ENCODE measurements at places on chromosomes 6 and 20. TPM values are rescaled to one million over a fixed set of nuclear protein-coding genes. Genes with fewer than 3 reads are reported as not detected.

Gene GDAP1L1
- not detected for total RNA-seq

GRCh38 chr6:16158943-16159557, 30.2 kb downstream of the MYLIP start:
- H3K27me3 ChIP-seq = no peaks in the 10 kb centered on the region
- DNase-seq = no peak
- no peak overlapping the region for H3K4me3 ChIP-seq
- H3K27ac ChIP-seq = no peak overlapping the region

Gene OR2H2
- total RNA-seq = not detected

Gene KIF25
- not detected for total RNA-seq

DNA sequence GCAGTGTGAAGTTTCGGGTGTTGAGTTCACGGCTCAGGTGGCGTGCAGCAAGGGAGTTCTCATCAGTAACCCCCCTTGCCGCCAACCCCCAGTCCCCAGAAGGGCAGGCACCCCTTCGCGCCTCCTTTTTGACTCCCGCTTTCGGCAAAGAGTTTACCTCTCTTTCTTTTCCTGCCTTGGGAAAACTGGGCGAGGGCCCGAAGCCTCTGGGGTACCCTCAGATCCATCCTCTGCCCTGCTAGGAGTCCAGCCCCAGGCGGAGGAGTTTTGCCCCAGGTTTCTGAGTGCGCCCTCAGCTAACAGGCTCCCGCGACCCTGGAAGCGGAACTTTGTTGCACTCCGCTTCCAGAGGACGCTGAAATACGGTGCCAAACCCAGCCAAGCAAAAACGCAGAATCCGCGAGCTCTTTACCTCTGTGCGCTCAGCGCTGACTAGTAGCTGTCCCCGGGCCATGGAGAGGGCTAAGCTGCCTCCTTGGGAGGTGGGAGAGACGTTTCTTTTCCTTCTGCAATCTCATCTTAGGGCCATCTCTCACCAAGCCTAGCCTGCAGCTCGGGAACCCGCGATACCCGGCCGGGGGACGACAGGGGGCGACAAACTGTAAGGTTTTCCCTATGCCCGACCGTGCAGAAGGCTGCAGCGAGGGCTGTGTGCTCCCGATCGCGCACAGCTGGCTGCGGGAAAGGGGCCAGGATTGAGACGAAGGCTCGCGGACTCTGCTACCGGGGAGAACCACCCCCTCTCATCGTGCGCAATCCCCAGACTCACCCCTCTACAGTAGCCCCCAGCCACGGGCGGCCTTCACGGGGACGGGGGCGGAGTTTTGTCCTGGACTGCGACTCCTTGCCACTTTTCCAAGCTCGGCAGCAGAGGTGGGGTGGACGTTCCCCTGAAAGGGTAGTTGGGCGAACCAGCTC, 2.7 kb upstream of the PAX1 start:
- H3K36me3 ChIP-seq = no peaks in the 10 kb centered on the region
- H3K27me3 ChIP-seq = no peaks in the 10 kb centered on the region
- H3K4me1 ChIP-seq = no peaks in the 10 kb centered on the region
- peak overlapping the region; percentile 44 for H3K4me3 ChIP-seq

Gene CCM2L
- total RNA-seq = 6.4 TPM

- H3K27me3 ChIP-seq = no peaks in the 10 kb centered on the region
- no peaks in the 10 kb centered on the region for H3K4me1 ChIP-seq
- H3K27ac ChIP-seq = no peak overlapping the region
- no peaks in the 10 kb centered on the region for H3K36me3 ChIP-seq
Observed at GRCh38 chr20:20547221-20547875, 165.1 kb downstream of the RALGAPA2 start.

- no peaks in the 10 kb centered on the region for H3K27me3 ChIP-seq
- H3K36me3 ChIP-seq = no peaks in the 10 kb centered on the region
- no peak overlapping the region for H3K27ac ChIP-seq
- H3K4me3 ChIP-seq = no peak overlapping the region
- DNase-seq = no peak
- no peaks in the 10 kb centered on the region for H3K4me1 ChIP-seq
Observed at GRCh38 chr20:6942266-6942665, 174.8 kb downstream of the BMP2 start.

- H3K27ac ChIP-seq = no peak overlapping the region
- no peaks in the 10 kb centered on the region for H3K27me3 ChIP-seq
- no peak for DNase-seq
- H3K4me1 ChIP-seq = no peaks in the 10 kb centered on the region
- no peak overlapping the region for H3K4me3 ChIP-seq
- no peaks in the 10 kb centered on the region for H3K36me3 ChIP-seq
Observed at GRCh38 chr6:161351858-161352257, 78.0 kb upstream of the AGPAT4 start.

Gene EDN1
- 11.8 TPM for total RNA-seq

Gene SGK2
- total RNA-seq = 11.6 TPM

GRCh38 chr6:44046516-44047178, 80.6 kb downstream of the MRPL14 start:
- H3K27me3 ChIP-seq = no peaks in the 10 kb centered on the region
- H3K27ac ChIP-seq = no peak overlapping the region
- peaks cover 11% of the 10 kb centered on the region for H3K4me1 ChIP-seq
- no peak for DNase-seq

DNA sequence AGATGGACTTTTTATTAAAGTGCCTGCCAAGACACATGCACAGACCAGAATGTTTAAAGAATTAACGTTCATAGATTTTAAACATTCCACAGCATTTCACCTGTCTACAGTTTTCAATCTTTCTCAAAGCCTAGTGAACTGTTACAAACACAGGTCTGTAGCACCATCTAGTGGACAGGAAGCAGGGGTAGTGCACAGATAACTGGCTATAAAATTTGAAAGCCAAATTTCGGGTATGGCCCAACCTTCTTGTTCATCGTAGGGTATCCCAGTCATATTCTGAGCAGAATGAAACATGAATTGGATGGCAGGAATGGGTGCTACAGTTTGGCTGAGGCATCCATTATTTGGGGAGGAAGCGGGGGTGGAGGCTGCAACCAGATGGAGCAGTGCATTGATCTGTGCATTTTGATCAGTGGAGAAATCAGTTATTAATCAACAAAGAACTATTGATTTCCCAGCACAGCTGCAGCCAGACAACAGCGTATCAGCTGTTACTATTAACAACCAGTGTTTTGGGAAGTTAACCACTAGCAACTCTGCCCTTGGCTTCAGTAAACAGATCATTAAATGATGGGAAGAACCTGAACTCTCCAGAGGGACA, 56.1 kb upstream of the B3GAT2 start:
- no peaks in the 10 kb centered on the region for H3K27me3 ChIP-seq
- no peak overlapping the region for H3K4me3 ChIP-seq
- H3K27ac ChIP-seq = no peak overlapping the region
- DNase-seq = no peak
- H3K4me1 ChIP-seq = no peaks in the 10 kb centered on the region

Gene IGF2R
- total RNA-seq = 88.4 TPM

DNA sequence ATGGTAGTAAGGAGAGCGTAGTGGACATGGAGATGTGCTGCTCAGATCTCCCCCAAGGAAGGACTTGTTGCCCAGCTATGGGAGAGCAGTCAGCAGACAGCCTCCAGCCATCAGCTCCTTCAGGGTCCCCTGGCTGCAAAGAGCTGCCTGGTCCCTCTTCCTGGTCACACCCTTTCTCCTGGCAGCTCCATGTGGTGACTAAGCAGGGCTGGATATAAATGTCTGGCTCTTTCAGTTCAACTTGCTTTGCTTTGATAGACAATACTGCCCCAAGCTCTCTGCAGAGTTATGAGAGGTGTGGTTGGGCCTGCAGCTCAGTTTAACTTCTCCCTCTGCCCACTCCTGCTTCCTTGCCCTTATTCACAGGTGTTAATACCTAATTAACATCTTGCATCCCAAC, 64.1 kb upstream of the DDR1 start:
- peak; percentile 29 for DNase-seq
- H3K4me1 ChIP-seq = peaks cover 16% of the 10 kb centered on the region
- no peaks in the 10 kb centered on the region for H3K36me3 ChIP-seq

DNA sequence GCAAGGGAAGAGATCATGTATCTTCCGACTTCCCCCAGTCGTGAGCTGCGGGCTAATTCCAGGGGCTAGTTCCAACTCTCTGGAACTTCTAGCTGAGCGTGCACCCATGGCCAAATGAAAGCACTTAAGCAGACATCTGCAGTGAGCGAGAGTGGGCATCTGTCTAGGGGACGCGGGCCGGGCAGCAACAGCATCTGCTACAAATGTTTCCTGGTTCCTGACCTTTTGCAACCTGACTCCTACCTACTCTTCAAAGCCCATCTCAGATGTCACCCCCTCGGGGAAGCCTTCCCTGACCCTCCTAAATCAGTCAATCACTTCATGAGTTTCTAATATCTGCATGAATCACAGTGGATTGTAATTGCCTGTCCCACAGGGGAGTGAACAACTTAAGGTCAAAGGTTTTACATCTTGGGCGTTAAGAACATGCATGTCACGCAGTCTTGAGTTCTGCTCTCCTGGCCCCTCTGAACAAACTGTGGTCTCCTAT, 141.9 kb downstream of the CEBPB start:
- DNase-seq = no peak
- no peaks in the 10 kb centered on the region for H3K36me3 ChIP-seq
- no peak overlapping the region for H3K27ac ChIP-seq
- H3K27me3 ChIP-seq = no peaks in the 10 kb centered on the region
- H3K4me1 ChIP-seq = no peaks in the 10 kb centered on the region

Gene NCOA7
- total RNA-seq = 29.6 TPM

DNA sequence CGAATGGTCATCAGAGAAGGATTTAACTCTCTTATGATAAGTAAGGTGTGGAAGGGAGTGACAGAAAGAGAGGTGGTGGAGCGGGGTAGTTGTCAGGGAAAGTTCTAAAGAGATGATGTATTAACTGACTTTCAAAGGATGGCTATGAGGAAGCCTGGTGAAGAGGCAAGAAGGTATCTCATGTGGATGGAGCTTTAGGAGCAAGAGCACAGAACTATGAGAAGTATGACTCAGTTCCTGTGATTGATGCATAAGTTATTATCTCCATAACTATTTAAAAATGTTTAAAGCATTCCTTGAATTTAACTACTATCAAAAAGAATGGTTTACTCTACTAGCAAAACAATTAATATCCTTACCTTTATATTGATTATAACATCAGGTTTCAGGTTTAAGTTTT, 28.8 kb downstream of the AK9 start:
- H3K27me3 ChIP-seq = no peaks in the 10 kb centered on the region
- H3K27ac ChIP-seq = no peak overlapping the region
- no peaks in the 10 kb centered on the region for H3K4me1 ChIP-seq
- no peaks in the 10 kb centered on the region for H3K36me3 ChIP-seq
- no peak overlapping the region for H3K4me3 ChIP-seq

DNA sequence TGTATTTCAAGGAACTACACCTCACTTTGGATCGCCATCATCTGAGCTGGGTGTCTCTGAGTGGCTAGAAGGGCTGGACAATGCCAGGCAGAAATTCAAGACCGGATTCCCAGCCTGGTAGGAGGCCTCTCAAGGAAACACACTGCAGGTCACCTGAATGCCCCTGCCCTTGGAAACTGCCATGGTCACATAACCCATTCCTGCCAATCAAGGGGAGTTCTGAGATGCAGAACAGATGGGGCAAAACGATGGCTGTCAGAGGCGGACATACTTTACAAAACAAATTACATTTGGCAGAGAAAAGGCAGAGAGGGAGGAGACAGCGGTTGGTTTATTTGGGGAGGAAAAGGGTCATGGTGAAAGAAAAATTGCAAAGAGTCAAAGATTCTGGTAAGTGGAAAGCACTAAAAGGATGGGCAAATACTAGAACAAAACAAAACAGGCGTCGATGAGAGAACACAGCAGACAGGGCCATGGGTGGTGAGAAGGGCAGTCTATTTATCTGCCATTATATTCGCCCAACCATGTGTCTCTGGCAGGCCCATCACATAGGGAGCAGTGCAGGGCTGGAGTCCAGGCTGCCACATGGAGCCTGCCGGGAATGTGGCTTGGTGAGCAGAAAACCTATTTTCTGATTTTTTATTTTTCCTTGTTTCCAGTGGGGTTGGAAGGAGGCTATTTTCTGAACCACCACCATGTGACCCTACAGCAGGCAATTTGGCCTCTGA, 13.5 kb downstream of the BEND3 start:
- H3K4me1 ChIP-seq = no peaks in the 10 kb centered on the region
- DNase-seq = no peak
- H3K36me3 ChIP-seq = no peaks in the 10 kb centered on the region
- H3K27ac ChIP-seq = no peak overlapping the region
- no peaks in the 10 kb centered on the region for H3K27me3 ChIP-seq

- H3K27ac ChIP-seq = no peak overlapping the region
- no peaks in the 10 kb centered on the region for H3K27me3 ChIP-seq
- no peak overlapping the region for H3K4me3 ChIP-seq
- no peaks in the 10 kb centered on the region for H3K36me3 ChIP-seq
- H3K4me1 ChIP-seq = peaks cover 19% of the 10 kb centered on the region
Observed at GRCh38 chr6:117491916-117492315, 9.4 kb downstream of the DCBLD1 start.

All from thoracic aorta (tissue), 2 donors.